Stimulated activated CD4-positive, alpha-beta T cell treated with anti-CD3 and anti-CD28 coated beads, TNF-alpha, amount 100 ng/mL, for 1 hour (primary cell): ENCODE measurements at places on chromosomes 12 and 14.
A peak's percentile ranks its signal among the peaks of the same experiment; 100 is the strongest.

- DNase-seq, result no peak
Measured at GRCh38 chr12:13900718-13901117, 80.7 kb downstream of the GRIN2B start.

DNA sequence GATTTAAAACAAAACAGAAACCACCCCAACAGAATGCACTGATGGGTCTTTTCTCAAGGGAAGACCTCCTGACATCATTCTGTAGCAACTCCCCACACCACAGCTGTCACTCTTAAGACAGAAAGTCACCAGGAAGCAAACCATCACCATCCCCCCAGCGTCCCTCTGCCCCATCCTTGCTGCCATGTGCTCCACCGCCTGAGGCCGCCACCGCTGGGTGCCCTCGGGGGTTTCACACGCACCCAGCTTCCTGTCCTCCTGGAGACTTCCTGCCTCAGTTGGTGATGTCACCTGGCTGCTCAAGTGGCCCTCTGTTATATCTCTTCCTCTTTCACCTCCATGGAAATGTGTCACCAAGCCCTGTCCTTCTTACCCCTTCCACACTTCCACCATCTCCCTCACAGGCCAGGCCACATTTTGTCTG is 71.4 kb upstream of the GPR68 start:
- DNase-seq, result peak; percentile 62

DNA sequence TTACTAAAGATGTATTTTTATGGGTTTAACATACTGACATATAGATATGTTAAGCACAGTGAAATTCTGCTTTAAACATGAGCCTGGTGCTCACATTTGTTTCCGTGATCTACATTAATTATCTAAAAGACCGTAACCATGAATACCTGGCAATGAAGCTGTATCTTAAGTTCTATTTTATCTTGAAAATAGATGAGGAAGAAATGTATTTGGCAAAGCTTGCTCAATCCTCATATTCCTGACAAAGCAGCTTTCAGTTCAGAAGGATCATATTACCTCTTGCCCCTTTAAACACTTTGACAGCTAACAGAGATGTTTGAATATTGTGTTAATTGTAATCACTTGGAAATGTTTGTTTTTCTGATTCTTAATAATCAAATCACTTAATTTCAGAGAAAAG is 9.8 kb downstream of the EPYC start:
- DNase-seq, result no peak

DNA sequence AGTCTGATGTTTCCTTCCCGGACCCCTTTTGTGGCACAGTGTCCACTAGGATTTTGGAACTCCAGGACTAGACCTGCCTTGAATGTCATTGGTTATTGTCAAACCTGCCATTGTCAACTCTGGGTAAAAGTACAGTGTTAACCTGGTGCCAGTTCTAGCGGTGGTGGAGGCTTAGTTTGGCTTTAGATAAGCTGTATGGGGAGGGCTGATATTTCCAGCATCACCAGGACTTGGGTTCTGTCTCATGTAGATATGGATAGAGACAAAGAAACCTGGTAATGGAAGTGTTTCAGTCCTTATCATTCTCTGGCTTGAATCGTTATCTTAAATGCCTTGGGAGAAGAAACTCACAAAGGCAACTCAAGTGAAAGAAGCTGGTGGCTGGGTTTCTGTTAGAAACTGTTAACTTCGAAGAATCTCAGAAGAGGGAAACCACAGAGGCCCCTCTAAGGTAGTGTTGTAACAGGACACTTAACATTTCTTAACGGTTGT is 10.6 kb downstream of the CHST11 start:
- no peak for DNase-seq

- no peak for DNase-seq
Measured at GRCh38 chr12:1527789-1528188, 66.6 kb downstream of the FBXL14 start.
